ENCODE measurements at places on chromosomes 7 and 10.

DNA sequence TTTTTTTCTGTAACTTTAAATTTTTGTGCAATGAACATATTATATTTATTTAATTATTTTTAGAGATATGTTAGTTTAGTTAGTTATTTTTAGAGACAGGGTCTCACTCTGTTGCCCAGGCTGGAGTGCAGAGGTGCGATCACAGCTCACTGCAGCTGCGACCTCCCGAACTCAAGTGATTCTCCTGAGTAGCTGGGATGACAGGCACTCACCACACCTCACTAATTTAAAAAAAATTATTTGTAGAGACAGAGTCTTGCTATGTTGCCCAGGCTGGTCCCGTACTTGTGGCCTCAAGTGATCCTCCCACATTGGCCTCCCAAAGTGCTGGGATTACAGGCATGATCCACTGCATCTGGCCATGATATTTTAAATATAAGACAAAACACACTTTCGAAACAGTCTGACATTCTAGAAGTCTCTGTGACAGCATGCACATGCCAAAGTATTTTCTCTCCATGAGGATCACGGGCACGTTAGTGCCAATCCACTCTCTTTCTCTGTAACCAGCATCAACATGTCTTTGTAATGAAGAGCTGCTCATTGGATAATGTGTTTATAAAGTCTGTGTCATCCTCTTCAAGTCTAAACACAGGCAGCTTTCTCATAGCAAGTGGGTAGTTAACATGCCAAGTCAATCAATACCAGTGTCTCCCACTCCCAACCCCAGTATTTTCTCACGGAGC is 137.4 kb downstream of the GLI3 start:
- no peak for DNase-seq

DNA sequence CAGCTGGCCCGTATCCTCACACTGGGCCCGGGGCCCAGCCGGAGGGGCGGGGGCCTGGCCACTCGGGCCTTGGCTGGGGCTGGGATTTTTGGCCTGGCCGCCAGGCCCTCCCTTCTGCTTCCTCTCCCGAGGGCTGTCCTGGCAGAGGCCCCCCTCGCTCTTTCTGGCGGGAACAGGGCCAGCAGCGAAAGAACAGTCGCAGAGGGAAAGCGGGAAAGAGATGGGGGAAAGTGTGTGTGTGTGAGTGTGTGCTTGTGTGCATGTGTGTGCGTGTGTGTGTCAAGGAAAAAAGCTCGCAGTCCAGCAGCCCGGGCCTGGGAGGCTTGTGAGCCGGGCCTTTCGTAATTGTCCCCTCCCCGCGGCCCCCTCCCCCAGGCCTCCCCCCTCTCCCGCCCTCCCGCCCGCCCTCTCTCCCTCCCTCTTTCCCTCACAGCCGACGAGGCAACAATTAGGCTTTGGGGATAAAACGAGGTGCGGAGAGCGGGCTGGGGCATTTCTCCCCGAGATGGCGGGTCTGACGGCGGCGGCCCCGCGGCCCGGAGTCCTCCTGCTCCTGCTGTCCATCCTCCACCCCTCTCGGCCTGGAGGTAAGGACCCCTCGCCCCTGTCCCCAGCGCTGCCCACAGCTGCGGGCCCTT is at the start of gene ELN:
ELN (plus strand) TSS at position 491 of the 638 bp plus-strand sequence; CDS start at position 506, 15 bp downstream.
- DNase-seq = no peak

GRCh38 chr7:128063088-128063487 is 31.9 kb upstream of the LRRC4 start:
- DNase-seq = no peak

- no peak for DNase-seq
Observed at GRCh38 chr7:2864204-2864985, 20.3 kb upstream of the GNA12 start.

Data from stimulated activated CD4-positive, alpha-beta T cell treated with anti-CD3 and anti-CD28 coated beads, Interleukin-12 subunit alpha, Interleukin-12 subunit beta, amount 100 ng/mL, for 24 hours (primary cell).